T-helper 22 cell (primary cell): ENCODE measurements at places on chromosomes 11 and 22.

DNA sequence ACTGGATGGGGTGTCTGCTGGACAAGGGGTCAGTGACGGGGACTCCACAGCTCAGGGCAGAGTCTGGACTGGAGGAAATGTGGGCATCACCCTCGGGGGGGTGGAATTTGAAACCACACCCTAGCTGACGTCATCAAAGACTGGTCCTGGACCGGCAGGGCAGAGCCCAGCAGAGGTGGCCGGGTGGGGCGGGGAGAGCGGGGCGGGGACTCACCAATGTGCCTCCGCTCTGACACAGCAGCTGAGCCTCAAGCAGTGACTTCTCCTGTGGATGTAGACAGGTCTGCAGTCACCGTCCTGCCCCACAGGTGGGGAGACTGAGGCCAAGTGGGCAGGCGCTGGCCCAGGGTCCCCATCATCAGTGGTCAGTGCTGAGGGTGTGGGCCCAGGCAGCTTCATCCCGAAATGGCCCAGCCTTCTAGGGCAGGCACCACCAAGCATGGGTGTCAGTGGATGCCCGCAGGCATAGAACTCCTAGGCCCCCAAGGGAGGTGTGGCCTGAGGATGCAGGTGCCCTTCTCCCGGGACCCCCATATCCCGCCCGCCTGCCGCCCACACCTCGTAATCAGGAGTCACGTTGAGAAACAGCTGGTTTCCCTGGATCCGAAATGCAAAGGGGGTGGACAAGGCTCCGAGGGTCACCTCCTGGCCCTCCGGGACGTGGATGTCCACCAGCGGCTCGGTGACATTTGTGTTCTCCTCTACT lies 603 bp downstream of the CDHR5 start:
- DNase-seq: no peak

DNA sequence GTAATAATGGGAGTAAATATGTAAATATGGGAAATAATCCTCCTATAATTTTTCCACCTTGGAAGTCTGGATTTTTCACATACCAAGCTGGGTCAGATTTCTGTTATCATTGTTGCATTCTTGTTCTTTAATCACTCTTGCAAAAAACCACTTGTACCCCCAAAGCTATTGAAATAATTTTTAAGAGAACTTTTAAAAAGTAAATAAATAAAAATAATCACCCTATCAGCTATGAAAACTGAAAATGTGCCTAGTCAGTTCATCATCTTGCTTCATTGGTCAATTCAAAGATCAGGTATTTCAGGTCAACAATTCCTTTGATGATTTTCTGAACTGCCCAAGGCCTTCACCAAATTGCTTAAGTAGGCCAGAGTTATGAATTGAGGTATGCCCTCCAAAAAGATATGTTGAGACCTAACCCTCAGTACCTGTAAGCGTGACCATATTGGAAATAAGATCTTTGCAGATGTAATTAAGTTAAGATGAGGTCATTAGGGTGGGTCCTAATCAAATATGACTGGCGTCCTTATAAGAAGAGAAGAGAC lies 95.8 kb downstream of the PIWIL4 start:
- DNase-seq: no peak

DNA sequence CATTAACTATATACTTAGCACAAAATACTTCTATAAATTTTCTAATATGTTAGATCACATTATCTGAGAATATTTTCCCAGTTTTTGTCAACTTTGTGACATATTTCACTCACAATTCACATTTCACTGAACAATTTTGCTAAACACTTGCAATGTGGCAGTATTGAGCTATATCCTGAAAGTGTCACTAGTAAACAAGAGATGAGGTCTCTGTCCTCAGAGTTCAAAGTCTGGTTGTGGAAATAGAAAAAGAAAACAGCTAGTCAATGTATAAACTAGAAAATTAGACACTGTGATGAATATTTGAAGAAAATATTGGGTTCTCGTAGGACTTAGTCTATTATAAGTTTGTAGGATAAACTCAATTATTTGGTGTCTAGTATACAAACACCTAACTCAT lies 87.4 kb upstream of the CHORDC1 start:
- DNase-seq: no peak

- DNase-seq: no peak
Observed at GRCh38 chr11:69218271-69218682, 62.5 kb downstream of the SMIM38 start.

DNA sequence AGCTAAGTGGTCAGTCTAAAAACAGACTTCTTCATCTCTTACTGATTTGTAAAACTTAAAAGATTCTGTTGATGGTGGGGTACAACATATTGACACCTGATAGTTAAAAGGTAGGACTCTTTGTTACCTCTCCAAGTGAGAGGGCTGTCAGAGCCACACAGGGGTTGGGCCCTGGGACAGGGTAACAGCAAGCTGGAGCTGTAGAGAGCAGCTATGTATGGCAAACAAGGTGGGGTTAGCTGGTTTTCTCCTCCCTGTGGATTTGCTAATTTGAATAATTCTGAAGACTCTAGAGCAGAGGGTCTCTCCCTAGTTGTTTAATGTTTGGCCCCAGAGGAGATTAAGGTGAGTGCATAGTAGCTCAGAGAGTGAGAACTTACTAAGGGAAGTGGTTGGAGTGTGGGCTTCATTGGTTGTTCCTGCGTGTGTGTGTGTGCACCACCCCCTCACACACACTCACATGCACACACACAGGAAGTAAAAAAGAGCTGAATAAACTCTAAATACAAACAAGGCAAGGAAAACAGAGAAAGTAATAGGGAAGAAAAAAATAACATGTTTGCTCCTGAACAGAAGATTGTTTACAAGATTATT lies 9.2 kb upstream of the GAS2 start:
- no peak for DNase-seq
